Cortex of kidney (tissue), 1 donor: ENCODE measurements at places on chromosomes 16 and 17.

DNA sequence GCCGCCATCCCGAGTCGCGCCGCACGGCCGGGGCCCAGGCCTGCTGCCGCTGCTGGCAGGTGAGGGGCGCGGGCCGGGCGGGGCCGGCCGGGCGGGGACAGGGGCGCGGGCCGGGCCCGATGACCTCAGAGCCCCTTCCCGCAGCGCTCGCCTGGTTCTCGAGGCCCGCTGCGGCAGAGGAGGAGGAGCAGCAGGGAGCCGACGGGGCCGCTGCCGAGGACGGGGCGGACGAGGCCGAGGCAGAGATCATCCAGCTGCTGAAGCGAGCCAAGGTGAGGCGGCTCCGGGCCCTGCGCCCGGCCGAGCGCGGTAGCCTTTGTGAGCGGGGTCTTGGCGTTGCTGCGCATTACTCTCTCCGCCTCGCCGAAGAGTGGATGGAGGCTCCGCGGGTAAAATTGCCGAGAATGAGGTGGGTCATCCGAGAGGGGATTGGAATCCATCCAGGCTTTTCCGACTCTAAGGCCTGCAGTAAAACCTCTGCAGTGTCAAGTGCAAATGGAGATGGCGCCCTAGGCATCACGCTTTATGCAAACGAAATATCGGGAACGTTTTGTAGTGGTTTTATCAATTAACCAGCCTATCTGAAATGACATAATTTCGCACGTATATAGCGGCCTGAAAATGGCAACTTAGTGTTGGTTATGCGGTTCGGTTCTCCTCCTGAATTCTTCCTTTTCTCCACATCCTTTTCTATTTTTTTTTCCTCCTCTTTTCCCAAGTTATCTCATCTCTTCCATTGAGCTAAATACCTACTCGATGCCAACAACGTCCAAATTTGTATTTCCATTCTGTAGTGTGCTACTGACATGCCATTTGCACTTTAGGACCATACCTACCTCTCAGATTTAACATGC lies 577 bp downstream of the TTC19 start:
- no peak for DNase-seq

GRCh38 chr16:51815523-51815922 lies 664.5 kb upstream of the SALL1 start:
- DNase-seq, result no peak

GRCh38 chr17:68152161-68152571 lies 95.7 kb upstream of the AMZ2 start:
- no peak for DNase-seq

DNA sequence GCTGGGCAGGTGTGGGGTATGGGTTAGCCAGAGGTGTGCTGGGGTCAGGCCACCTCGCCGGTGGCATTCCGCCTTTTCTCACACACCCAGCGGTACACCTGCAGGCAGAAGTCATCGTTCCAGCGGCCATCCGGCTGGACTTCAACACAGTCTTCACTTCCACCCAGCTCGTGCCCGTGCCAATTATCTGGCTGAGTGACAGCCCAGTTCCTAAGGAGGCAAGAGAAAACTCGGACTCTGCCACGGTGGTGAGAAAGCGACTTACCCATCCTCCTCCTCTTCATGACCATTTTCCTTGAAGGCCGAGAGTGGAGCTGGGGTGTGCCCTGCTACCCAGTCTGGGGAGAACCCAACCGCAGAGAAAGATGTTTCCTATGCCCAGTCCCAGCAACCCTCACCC lies 13.1 kb downstream of the ASGR2 start:
- DNase-seq, result no peak

DNA sequence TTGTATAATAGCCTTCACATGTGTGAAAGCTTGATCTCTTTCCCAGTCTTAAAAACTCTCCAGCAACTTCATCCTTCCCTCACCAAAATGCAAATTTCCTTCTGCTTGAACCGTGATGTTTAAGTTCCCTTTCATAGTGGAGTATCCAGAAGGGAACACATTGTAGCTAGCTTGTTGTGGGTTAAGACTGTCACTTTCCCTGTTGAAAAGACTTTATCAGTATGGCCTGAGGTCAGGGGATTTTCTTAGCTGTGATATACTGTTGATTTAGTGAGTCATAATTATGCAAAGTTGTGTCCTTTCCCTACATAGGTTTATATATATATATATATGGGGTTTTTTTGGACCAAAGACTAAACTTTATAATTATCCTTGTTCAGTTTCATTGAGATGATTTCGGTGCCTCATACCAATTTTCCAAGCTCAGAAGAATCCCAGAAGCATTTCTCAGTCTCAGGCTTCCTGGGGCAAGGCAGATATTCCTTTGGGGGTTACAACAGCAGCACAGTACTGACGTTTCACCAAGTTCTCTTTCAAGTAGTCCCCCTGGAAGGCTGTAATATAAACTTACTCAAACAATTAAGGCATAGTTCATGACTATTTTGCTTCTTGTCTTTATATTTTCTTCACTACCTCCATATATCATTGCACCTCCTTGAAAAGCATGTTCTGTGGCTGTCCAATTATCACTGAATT lies 35.7 kb downstream of the ESRP2 start:
- no peak for DNase-seq

DNA sequence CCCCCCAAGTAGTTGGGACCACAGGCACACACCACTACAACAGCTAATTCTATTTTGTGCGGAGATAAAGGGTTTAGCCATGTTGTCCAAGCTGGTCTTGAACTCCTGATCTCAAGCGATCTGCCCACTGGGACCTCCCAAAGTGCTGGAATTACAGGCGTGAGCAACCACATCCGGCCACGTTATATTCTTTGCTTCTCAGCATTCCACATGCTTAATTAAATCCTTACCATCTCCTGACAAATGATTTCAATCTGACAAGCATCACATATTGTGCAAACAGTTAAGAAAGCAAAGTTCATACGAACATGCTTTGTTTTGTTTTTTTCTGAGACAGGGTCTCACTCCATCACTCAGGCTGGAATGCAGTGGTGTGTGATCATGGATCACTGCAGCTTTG lies 18.2 kb downstream of the HIGD1B start:
- no peak for DNase-seq

- no peak for DNase-seq
These were observed 101.6 kb downstream of the PRKCA start for GRCh38 chr17:66403846-66404556.

DNA sequence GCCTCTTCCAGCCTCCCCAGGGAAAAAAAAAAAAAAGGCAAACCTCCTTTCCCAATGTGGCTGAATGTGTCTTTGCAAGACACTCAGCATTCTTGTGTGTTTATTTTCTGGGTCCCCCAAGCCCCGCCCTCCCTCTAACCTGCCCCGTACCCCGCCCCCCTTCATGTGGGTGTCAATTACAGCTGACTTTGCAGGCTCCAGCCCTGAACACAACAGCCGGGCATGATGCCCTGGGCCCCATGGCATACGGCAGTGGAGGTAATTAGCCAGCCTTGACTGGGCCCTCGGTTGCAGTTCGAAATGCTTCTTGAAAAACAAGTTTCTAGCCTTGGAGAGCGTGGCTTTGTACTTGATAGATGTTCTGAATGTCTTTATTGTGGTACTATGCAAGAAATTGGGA lies 354.7 kb upstream of the RBFOX1 start:
- no peak for DNase-seq

- DNase-seq, result no peak
These were observed 5.3 kb downstream of the RPL13 start for GRCh38 chr16:89565506-89566372.

DNA sequence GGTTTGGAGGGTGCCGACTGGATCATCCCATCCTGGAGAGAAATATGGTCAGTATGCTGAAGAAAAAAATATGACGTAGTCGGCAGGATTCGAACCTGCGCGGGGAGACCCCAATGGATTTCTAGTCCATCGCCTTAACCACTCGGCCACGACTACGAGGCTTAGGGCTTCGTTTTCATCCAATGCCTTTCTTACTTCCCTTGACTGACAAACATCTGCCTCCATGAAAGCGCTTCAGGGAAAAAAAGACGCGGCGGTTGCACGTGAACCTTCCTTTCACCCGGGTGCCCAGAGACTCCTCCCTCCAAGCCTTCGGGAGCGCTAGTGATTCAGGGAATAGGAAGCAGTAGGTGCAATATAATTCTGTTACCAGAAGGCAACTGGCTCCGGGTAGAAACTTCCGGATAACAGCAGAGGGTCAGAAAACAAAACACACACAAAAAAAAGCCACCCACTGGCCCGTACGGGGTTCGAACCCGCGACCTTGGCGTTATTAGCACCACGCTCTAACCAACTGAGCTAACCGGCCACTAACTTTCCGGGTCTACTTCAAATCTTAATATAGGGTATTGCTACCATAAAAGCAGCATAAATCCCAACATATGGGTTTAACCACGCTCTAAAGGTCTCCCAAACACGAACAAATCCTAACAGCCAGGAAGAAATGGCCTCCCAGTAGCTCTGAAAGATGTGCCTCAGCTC lies 16.3 kb upstream of the AURKB start:
- DNase-seq, result no peak

DNA sequence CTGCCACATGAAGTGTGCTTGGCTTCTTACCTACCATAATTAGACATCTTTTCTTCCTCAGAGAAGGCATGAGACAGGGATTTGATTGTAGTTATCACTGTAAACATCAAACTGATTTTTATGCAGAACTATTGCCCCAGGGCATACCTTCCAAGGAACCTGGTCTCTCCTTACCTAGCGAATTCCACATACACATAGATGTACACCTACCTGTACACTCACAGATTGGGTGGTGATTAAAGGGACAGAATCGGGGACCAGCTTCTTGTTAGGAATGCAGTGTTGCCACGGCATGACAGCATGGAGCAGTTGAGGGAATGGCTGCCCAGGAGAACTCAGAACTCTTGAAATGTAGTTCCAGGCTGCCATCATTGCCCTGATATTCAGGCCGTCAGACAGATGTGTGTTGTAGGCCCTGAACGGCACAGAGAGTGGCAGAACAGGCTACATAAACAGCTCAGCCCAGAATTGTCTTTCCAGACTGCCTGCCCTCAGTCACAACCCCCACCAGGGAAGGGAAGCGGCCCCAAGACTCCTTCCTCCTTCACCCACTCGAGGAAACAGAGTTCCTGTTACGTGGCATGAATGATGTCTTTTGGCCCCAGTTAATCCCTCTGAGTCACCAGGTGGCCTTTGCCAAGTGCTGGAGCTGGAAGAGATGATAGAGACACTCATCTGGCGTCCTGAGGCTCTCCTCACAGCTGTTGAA lies 17.8 kb upstream of the NAGLU start:
- no peak for DNase-seq

- DNase-seq, result no peak
These were observed 51.1 kb upstream of the NDRG4 start for GRCh38 chr16:58448890-58449289.

- DNase-seq, result no peak
These were observed 486.1 kb upstream of the SALL1 start for GRCh38 chr16:51636920-51637769.

GRCh38 chr17:77842528-77843147 lies 115.9 kb upstream of the TNRC6C start:
- no peak for DNase-seq

DNA sequence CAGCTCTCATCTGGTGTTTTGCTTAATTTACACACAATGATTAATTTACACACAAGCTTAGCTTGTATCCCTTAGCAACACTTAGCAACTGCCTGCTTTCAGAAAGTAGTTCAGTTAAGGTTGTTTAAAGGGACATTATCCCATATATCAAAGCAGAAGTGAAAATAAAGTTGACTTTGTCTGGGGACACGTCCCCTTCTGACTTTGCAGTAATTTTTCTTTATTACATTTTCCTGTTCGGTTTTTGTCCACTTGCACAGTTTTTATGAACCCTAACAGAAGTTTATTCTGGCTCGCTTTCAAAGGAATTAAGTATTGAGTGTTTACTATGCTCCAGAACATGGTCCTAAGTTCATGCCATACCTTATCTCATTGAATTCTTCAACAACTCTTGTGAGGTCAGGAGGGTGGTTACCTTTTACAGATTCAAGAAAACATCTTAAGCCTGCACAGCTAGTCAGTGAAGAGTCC lies 41.5 kb downstream of the ARHGAP44 start:
- DNase-seq, result no peak

- no peak for DNase-seq
These were observed 10.3 kb downstream of the LYRM1 start for GRCh38 chr16:20910781-20911321.
